ENCODE measurements at places on chromosomes 1 and 21.

DNA sequence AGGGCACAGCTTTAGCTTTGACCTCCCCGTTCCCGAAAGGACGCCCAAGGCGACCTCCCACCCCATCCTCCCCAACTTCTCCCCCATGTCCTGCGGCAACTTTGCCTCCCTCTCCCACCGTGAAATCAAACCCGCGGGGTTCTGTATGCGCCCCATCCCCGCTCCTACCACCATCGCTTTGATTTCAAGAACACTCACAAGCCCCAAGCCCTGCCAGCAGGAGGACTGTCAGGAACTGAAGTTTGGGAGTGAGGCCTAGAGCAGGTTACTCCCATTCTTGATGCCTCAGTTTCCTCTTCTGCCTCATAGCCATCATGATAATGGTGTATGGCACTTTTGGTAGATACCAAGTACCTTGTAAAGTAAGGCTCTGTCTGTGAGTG, 2.3 kb downstream of the PTPRU start:
- DNase-seq = no peak

- DNase-seq = no peak
These were observed 124.6 kb downstream of the BACH1 start for GRCh38 chr21:29423099-29423870.

GRCh38 chr1:5826601-5827000, 165.6 kb downstream of the NPHP4 start:
- DNase-seq = no peak

DNA sequence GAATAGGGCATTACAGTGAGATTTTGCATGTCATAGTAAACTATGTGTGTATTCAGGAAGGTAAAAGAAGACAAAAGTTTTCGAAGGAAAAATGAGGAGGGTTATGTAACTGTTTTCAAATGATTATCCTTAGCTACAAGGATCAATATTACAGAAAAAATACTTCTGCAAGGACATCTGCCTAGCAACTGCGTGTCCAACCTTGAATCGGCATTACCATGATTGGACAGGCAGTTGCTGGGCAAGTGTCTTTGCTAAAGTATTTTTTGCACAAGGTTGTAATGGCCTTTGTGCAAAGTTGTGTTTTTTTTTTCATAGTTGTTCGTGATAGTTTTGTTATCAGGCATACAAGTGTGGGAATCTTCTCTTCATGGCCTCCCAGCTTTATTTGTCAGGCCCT, 136.8 kb downstream of the FASLG start:
- no peak for DNase-seq

- no peak for DNase-seq
These were observed 326.5 kb downstream of the KIF26B start for GRCh38 chr1:245481261-245481660.
